ENCODE measurements at places on chromosomes 5 and 9.

DNA sequence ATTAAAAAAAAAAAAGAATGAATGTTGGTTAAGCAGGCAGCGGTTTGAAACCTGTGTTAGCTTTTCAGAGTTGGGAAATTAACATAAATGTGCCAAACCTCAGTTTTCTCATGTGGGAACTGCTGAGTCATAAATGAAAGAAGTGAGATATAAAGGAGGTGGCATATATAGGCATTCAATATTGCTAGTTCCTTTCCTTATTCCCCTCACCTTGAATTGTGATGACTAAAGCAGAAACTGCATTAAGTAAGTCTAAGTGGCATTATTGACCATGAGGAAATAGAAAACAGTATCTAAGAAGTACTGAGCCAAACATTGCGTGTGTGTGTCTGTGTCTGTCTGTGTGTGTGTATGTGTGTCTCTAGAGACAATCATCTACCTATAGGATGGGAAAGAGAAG, 691.2 kb downstream of the TLR4 start:
- DNase-seq: no peak

DNA sequence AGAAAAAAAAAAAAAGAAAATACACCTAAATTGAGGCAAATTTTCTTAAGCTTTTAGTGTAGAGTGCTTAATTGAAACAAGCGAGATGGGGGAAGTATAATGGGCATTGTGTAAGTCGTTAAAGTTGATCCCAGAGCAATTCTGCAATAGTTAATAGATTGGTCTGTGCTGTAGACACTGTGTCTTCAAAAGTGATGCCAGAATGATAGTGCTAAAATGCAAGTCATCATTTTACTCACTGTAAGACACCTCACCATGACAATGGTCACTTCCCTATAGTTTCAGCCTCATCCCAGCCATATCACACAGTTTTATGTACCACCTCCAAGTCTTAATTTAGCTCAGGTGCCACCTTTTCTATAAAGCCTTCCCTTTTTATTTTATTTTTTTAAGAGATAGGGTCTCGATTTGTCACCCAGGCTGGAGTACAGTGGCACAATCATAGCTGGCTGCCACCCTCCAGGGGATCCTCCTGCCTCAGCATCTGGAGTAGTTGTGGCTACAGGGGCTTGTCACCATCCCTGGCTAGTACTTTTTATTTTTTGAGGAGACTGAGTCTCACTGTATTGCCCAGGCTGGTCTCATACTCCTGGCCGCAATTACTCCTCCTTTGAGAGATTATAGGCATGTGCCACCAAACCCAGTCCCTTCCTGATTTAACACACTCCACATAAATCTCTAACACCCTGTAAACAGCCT, 6.2 kb downstream of the COX7C start:
- no peak for DNase-seq

DNA sequence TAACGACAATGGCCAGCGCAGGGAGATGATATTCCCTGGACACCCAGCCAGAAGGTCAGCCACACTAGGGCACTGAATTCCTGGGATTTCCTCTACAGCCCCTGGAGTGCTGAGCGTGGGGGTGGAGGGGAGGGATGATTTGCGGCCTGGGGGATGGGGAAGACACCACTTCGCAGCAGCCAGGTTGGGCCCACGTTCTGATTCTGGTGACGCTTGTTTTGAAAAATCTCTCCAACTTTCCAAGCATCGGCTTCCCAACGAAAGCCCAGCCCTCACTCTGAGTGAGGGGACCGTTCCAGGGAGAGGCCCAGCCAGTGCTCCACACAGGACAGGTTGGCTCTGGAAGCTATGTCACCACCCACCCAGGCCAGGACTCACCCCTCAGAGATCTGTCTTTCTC, 5.4 kb downstream of the GFPT2 start:
- no peak for DNase-seq

- DNase-seq: no peak
These were observed 37.8 kb downstream of the RALGPS1 start for GRCh38 chr9:126952205-126952977.

GRCh38 chr5:23626961-23627360, 119.6 kb downstream of the PRDM9 start:
- DNase-seq: no peak

- no peak for DNase-seq
These were observed 33.0 kb upstream of the CTXN3 start for GRCh38 chr5:127615916-127616315.

GRCh38 chr5:69449511-69449910, 34.6 kb downstream of the MARVELD2 start:
- DNase-seq: no peak

GRCh38 chr5:177309351-177310191, 2.1 kb downstream of the MXD3 start:
- DNase-seq: no peak

DNA sequence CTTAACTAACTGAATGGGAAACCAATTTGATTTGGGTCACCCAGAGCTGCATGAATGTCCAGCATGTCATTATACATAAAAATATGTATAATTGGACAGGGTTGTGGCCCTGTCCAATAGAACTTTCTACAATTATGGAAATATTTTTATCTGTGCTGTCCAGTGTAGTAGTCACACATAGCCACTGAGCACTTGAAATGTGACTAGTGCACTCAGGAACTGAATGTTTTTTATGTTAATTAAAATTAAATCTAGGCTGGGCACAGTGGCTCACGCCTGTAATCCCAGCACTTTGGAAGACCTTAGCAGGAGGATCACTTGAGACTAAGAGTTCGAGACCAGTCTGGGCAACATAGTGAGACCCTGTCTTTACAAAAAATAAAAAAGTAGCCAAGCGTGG, 18.6 kb downstream of the GARNL3 start:
- no peak for DNase-seq

DNA sequence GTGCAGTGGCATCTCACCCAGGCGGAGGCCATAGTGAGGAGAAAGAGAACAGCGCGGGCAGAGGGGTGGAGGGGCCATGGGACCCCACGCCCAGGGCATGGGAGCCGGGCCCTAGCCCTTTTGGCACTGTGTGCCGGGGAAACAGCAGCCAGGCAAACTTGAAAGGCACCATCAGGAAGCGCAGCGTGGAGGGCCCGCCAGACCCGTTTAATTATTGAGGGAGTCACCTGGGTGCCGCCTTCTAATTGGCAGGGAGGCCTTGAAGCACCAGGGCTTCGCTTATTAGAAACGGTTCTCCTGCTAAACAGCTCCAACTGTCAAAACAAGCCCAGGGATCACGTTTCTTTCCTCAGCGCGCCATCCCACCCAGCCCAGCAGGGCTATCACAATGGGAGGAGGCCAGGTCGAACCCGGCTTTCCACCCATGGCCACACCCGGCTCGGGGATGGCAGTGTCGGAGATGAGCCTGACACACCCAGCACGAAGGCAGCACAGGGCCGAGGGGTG, 104.6 kb upstream of the SARDH start:
- no peak for DNase-seq

DNA sequence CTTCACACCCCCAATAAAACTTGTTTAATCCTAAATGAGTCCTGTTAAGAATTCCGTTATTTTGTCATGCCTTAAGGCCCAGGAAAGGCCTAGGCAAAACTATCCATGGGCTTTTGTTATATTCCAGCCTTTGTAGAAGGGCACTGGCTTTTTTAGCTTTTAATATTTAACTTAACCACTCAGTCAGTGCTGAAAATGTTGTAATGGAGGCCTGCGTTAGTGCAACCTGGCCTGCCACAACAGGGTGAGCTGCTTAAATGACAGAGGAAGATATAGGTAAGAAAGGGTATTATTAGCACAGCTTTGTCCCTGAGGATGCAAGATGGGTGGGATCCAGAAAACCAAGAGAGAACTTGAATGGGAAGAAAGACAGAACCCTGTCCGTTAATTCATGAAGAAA, 40.2 kb upstream of the PCAT7 start:
- DNase-seq: no peak

GRCh38 chr5:33944543-33945132, 8.5 kb downstream of the RXFP3 start:
- DNase-seq: no peak

GRCh38 chr9:131149688-131150053, 24.3 kb downstream of the NUP214 start:
- no peak for DNase-seq

- no peak for DNase-seq
These were observed 13.6 kb downstream of the PDE6A start for GRCh38 chr5:149930749-149931574.

- no peak for DNase-seq
These were observed 7.6 kb downstream of the KIF24 start for GRCh38 chr9:34321451-34321850.

DNA sequence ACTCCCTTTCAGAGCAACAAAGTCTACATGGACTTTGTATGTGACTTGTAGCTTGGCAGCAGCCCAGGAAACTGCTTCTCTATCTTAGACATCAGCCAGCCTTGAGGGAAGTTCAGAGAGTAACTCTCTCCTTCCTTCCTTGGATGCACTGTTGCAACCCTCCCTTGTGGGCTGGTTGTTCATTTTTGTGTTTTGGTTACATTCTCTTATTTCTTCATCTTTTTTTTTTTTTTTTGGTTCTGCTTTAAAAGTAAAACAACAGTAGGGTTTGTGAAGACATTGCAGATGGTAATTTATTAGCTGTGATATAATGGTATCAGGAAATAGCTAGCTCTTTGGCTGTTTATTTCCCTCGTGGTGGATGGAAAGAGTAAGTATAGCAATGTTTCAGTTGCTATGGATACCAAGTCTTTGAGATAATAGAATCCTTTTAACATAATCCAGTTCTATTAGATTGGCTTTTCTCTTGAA, 97.9 kb upstream of the MAMDC2 start:
- DNase-seq: no peak

GRCh38 chr5:145980259-145980658, 43.9 kb downstream of the SH3RF2 start:
- no peak for DNase-seq

GRCh38 chr5:88675708-88676636, 207.0 kb downstream of the MEF2C start:
- DNase-seq: peak; percentile 67

All from DMS79 (cell line).